ENCODE measurements at places on chromosomes 13 and 19.
A peak's percentile ranks its signal among the peaks of the same experiment; 100 is the strongest.

DNA sequence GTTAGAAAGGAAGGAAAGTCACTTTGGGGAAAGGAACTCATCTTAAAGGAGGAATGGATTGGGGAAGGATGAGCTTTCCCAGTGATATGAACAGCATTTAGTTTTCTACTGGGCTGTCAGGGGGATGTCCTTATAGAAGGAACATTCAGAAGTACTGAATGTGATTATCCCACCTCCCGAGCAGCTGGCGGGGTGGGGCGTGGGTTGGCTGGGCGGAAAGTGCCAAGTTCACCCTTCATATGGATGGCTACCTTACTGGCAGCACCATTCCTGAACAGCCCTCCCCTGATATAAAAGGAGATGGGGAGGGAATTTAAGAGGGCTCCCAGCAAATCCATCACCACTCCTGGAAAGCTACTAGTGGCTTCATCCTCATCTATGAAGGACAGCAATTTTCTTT, 190.7 kb downstream of the DNAJC15 start:
- DNase-seq = no peak

- no peak for DNase-seq
These were observed 487.8 kb downstream of the DACH1 start for GRCh38 chr13:71378961-71379905.

GRCh38 chr19:38685666-38686529, 38.4 kb downstream of the ACTN4 start:
- no peak for DNase-seq

DNA sequence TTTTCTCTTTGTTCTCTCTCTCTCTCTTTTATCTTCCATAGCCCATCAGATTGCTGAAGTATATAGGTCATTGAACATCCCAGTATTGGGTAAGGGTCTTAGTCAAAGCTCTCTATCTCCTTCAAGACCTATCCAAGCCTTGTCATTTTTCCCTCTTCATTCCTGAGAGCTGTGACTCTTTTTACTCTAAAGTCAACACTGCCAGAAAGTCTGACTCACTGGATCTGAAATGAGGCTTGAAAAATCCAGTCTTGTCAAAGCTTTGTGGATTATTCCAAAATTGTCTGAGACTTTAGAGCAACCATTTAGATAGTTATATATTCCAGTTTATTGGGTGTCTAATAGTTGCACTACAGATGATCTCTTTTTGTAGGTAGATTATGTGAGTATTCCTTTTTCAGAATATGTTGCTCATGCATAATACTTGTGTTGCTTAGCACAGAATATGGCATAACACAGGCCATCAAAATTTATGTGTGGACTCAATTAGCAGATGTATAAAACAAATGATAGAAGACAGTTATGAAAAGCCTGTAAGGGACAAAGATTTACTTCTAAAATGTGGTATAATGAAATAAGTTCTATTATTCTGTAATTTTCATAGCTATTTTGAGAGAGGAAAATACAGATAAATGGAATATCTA, 389.3 kb upstream of the PCDH9 start:
- no peak for DNase-seq

GRCh38 chr13:108220041-108220440, 1.8 kb downstream of the ABHD13 start:
- DNase-seq = peak; percentile 46

DNA sequence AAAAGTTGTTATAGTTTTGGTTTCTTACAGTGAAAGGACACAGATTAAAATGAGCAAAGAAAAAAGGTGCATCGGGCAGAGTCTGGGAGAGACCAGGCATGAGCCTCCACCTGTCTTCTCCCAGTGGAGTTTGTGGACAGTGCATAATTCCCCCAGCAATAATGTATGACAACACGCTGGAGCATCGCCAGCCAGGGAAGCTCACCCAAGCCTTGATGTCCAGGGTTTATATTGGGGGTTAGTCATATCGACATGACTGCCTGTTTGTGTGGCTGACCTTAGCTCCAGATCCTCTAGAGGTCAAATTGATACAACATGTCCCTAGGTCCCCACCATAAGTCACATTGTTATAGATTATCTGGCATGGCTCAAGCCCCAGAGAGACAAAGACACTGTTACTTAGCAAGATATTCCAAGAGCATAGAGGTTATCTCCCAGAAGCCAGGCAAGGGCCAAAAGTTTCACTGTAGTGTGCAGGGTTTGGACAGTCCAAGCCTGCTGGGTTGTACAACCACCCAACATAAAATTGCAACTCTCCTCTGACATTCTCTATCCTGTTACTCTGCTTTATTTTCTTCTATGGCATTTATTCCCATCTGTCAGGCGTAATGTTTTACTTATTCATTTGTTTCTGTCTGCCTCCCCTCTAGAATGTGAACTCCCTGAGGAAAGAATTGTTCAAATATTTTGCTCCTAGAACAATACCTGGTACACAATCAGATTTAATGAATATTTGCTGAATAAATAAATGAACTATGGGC, 5.6 kb upstream of the KLK13 start:
- no peak for DNase-seq

GRCh38 chr19:53657778-53658177, 26.0 kb downstream of the DPRX start:
- no peak for DNase-seq

GRCh38 chr19:24046550-24046949, 40.4 kb upstream of the ZNF254 start:
- no peak for DNase-seq

DNA sequence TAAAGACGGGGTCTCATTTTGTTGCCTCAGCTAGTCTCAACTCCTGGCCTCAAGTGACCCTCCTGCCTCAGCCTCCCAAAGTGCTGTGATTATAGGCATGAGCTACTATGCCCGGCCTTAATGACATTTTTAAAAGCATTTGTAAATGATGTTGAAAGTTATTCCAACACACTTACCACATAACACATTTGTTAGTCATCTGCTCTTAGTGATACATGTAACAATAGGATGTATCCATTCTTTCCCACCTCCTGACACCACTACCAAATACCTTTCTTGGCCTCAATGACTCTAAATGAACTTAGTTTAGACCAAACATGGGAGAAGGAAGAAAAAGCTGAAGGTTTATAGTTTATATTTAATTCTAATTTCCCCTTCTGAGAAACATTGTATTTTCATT, 59.8 kb upstream of the MEDAG start:
- no peak for DNase-seq

- DNase-seq = no peak
These were observed 13.2 kb downstream of the CLEC4G start for GRCh38 chr19:7718668-7719067.

DNA sequence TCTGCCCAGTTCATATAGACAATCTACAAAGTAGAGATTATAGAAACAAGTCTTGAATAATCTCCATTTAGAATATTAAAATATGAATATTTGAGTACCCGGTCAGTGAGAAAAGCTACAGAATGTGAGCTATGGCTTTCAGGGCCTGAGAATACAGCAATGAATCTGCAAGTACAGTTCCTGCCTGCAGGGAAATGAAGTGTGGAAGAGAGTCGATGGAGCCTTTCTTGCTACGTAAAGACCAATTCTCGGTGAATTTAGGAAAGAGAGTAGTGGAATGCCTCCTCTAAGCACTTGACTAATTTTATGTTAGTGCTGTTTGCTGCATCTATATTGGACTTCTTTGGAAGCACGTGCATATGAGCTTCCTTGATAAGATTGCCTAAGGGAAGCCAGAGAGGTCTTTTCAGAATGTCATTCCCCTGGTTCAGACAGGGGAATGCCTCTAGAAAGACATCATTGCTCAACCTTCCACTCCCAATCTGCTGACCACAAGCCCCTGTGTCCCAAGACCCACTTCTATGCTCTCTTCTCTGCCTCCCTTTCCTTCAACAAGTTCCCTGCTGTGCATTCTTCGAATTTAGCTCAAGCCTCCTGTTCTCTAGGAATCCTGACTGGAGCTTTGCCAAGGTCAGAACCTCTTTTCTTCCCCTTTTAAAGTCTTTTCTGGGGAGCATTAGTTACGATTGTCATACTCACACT, 41.9 kb downstream of the GPC6 start:
- DNase-seq = no peak

GRCh38 chr13:35771898-35772297, 295.4 kb upstream of the MAB21L1 start:
- DNase-seq = no peak

DNA sequence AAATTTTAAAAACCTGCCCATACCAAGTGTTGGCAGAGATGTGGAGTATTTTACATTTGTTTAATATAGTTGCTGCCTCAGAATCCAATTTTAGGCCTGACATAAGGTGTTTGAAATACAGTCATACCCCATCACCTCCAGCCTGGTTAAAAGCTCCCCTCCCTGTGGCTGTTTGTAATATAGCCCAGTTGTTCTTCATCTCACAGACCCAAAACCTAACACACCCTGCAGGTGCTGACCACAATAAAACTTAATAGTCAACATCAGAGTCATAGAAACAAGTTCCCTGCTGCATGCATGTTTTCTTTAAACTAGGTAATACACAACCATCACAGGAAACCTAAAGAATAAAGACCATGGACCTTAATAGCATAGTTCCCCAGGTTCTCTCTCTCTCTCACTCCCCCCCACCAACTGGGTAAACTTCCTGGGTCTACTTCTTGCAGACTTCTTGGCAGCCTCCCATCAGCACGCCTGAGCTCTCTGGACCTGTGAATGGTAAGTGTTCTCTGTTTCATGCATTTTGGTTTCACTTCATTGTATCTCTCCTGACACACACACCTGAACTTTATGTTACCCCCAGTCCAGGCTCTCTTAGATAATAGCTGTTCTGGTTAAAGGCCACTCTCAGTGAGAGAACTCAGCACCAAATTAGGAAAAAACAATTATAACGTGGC, 1369.9 kb downstream of the EFNB2 start:
- peak; percentile 71 for DNase-seq

GRCh38 chr19:46990991-46991676, 28.5 kb upstream of the NPAS1 start:
- DNase-seq = peak; percentile 73

- DNase-seq = no peak
These were observed 9.1 kb upstream of the EPHX3 start for GRCh38 chr19:15241259-15241910.
